Fibroblast of villous mesenchyme (primary cell): ENCODE measurements at places on chromosomes 5 and 9. TPM values are rescaled to one million over a fixed set of nuclear protein-coding genes. Genes with fewer than 3 reads are reported as not detected.
A peak's percentile ranks its signal among the peaks of the same experiment; 100 is the strongest.

The SPATA31A6 gene
- not detected in 2 replicates for total RNA-seq

The GADD45G gene
- total RNA-seq = 0.43 and 0.64 TPM in 2 replicates

The MARCOL gene
- total RNA-seq = not detected in 2 replicates

The SPARC gene
- total RNA-seq = 1,969 and 2,230 TPM in 2 replicates

DNA sequence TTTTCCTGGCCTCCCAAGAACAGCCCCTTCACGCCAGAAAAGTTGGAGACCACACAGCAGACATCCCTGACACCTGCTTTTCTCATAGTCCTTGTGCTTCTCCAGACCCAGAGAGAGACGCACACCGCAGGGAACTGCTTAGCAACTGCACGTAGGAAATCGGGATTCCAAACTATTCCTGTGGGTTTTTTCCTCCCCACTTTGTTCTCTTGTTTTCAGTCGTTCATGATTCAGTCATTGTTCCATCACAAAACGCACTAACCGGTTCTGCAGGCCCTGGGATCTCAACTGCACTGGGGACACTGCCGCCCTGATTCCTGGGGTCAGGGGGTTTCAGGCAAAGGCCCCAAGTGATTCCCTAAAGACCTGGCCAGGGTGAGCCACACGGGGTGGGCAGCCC, 588.0 kb upstream of the KLF4 start:
- DNase-seq = no peak

GRCh38 chr9:8876303-8876702, 1076.7 kb upstream of the DMAC1 start:
- DNase-seq = no peak

GRCh38 chr5:90645024-90645610, 86.5 kb downstream of the ADGRV1 start:
- DNase-seq = no peak

DNA sequence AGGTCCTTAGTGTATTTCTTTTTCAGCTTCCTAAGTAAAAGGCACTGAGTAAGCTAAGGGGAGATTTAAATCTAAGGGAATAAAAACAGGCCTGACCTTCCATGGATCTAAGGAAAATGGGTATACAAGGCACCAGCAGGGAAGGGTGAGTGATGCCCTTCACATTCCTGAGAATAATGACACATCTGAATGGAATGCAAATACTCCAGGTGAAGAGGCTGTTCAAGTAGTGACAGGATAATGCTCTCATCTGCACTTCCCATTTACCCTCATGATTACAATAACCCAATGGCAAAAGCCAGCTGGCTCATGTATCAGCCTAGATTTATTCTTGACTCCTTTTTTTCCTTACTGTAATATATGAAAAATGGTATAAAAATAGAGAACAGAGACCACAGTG, 216.2 kb upstream of the ACTBL2 start:
- DNase-seq = no peak

DNA sequence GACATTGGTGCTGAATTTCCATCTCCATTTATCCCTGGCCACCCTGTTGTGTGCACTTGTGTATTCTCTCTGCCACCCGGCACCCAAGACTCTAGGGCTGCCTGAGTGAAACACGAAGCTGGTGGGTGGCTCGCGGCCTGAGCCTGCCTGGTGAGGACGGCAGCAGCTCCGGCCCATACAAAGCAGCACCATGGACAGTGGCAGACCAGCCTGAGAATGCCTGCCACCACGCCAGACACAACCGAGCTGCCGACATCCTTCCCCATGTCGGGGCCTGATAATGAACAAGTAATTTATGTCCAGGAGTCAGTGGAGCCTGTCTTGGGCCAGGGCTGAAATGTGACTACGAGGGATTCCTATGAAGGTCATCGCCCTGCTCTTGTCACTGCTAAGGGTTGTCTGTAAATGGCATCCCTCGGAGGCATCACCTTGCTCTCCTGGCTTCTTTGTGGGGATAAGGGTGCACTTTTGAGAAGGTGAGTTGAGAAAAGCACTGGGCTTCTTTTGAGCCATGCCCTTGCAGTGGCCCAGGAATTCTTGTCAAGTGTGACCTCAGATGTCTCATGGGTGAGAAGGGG, 175.7 kb downstream of the MELK start:
- DNase-seq = peak; percentile 50

- DNase-seq = peak; percentile 50
Observed at GRCh38 chr9:26170190-26170589, 491.9 kb upstream of the TUSC1 start.

DNA sequence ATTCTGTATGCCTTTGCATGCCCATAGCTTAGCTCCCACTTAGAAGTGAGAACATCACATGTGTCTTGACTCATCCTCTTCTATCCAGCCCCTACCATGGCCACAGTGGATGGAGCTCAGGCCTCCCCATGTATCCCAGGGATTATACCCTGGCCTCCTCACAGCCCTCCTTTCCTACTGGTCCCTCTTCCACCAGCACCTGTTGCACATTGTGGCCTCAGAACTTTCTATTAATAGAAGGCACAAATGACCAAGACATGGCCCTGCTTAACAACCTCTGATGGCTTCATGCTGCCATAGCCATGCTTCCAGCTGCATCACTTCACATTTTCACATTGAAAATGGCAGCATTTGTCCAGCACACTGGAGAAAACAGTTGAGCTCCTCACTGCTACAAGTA, 315.4 kb downstream of the CDK5RAP2 start:
- no peak for DNase-seq

DNA sequence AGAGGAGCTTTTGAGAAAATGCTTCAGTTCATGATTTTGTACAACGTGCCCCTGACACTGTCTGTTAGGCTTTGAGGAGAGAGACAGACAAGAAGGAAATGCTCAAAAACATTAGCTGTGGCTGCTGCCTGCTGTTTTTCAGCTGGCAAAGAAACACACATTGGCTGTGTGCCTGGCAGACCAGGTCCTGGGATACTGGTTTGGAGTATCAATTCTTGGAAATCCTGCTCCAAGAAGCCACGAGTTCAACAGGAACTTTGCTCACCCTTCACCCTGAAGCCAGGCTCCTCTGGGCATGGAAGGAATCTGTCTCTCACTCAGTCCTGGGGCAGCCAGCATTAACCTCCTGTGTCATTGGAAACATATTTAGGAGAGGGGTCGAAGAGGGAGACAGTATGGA, 245.5 kb downstream of the AUH start:
- no peak for DNase-seq

- DNase-seq = no peak
Observed at GRCh38 chr9:14086495-14086894, 227.4 kb downstream of the NFIB start.
